ENCODE measurements at places on chromosomes 1 and 21.

DNA sequence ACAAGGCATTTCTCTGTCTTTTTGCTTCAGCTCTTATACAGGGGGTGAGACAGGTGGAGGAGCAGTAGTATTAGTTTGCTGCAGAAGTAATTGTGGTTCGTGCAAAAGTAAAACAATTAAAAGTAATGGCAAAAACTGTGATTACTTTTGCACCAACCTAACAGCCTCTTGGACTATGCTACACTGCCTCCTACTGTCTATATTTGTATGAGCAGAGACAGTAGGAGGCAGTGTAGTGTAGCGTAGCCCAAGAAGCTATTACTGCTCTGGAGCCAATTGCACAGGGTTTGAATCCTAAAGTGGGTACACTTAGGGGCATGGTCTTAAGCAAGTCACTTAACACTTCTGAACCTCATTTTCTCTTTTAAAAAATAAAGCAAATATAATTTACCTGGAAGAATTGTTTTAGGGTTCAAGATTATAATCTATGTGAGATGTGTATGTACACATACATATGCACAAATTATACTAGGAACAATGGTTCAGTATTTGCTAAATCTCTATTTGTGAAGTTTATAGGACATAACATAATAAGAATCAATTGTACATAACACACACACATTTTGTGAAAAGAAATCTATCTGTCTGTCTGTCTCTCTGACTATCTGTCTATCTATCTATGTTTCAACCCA lies 103.8 kb downstream of the BRINP3 start:
- no peak for DNase-seq

- no peak for DNase-seq
Observed at GRCh38 chr21:16519644-16520043, 789.9 kb downstream of the USP25 start.

- no peak for DNase-seq
Observed at GRCh38 chr1:224579526-224579925, 36.6 kb upstream of the CNIH3 start.

DNA sequence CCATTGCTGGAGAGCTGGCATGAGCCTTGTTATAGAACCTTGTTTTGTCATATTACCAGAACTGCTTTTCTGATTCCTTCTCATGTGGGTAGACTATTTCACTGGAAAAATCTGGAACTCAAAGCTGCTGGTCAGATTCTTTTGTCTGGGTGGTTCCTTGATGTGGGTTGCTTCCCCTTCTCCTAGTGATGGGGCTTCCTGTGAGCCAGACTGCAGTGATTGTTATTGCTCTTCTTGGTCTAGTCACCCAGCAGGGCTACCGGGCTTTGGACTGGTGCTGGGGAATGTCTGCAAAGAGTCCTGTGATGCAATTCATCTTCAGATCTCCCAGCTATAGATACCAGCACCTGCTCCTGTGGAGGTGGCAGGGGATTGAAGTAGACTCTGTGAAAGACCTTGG lies 59.4 kb downstream of the GPR137B start:
- no peak for DNase-seq

DNA sequence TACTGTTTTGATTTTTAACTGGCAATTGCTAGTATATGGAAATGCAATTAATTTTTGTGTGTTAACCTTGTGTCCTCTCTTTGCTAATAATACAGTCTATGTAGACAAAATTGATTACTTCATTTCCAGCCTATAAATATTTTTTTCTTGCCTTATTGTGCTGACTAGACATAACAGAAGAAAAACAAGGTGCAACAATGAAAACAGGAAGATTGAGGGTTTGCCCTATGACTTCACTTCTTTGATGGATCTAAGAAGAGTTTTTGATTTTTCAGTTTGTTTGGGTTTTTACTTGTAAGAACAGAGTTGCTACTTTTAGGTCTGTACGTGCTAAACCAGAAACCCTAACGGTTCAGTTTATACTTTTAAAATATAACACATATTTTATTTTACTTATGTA lies 8.5 kb upstream of the CNIH4 start:
- DNase-seq, result no peak

DNA sequence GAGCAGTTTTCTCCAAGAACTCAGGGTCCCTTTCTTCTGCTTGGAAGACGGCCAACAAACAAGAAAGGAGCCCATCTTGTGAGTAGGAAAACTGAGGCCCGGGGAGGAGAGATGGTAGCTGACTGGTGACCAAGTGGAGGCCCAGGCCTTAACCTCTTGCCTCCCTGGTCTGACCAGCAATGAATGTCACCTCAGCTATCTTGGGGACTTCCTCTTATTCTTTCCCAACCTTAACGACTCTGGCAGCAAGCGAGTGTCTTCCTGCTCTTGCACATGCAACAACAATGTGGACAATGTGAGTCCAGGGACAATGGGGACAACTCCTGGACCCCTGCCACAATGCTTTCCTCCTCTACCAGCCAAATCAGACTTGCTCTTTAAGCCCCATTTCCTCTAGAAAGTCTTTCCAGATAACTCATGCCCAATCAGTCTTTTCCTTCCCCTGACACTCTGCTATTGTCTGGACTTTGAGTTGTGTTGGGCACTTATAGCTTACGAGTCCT lies 12.6 kb downstream of the HSPG2 start:
- no peak for DNase-seq

GRCh38 chr21:36825658-36826057 lies 126.7 kb downstream of the SIM2 start:
- no peak for DNase-seq

DNA sequence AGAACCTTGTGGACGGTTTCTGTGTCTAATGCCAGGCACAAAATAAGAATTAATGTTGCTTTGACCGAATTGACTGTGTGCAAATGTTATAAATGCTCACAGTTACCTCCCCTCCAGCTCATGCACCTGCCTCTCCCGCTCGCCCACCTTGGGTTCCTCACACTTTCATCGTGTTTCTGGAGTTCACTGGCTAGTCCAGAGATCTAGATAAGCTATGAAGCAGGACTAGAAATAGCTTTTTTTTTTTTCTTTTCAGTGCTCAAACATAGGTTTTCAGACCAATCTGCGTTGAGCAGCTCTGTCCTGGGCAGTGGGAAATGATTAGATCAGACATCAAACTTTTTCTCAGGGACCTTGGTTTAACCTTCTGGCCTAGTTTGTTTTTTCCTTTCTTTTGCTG lies 11.1 kb downstream of the TENT5C start:
- DNase-seq, result no peak

DNA sequence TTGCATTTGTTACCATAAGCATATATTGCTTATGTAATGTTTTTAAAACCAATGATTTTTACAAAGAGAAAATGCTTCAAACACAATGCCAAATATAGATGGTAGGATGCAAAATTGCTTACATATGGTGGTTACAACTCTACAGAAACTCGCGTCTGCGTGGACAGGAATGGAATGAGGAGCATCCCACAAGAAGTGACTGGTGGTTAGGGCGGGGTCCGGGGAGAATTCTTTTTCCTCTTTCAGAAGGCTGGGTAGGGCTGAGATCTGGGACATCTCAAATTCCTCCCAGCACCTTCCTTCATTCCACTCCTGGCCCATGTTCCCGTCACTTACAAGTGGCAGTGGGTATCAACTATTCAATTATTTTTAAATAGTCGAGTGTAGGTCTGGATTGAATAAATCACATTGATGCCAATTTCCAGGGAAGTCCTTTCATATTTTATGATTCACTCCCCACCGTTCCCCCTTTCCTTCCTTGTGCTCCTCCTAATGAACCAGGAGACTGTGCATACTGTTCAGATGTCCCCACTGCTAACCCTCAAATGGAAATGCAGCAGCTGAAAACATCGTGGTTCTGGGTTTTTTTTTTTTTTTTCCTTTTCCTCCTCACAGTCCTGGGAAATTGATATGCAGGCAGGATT lies 174.5 kb upstream of the POU3F1 start:
- DNase-seq, result no peak

DNA sequence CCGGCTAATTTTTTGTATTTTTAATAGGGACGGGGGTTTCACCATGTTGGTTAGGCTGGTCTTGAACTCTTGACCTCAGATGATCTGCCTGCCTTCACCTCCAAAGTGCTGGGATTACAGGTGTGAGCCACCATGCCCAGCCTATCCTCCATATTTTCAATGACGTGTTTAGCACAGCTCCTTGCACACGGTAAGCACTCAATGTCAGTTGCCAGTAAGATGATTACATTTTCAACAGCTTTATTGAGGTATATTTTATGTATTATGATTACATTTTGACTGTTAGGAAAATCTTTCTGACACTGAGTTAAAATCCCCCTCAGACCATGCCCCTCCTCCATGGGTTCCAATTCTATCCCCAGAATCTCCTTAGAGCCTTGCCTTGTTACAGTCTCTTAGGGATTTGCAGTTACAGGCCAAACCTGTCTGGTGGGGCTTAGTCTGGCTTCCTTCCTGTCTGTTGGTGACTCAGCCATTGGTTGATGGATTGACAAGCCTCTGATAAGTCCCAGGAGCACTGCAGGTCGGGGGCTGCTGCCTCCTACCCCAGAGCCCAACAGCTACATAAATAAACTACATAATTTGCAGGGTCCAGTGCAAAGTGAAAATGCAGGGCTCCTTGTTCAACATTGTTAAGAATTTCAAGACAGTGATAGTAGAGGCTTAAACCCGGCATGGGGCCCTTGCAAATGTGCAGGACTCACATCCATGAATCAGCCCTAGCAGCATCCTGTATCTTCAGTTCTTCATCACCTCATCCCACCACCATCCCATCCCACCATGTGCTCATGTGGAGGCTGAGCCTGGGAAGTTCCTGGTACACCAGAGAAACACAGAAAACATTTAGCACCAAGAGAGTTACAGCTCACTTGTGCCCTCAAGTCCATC lies 23.4 kb downstream of the COA7 start:
- no peak for DNase-seq

DNA sequence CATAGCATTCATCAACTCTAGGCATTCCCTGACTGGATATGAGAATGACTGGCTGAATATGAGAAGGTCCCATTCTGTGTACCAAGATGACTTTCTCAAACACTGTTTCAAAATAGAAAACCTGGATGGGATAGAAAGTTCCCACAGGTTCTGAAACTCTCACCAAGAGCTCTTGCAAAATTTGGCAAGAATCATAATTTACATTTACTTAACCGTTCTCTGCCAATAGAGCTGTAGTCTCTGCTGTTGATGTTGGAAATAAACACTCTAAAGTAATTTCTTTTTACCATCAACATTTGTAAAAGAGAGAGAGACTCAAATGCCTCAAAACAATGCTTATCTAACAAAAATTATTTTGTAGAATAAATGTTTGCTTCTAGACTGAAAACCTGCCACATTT lies 221.1 kb downstream of the LMO4 start:
- no peak for DNase-seq

GRCh38 chr21:8991088-8991907 lies 1530.1 kb upstream of the TPTE start:
- no peak for DNase-seq

GRCh38 chr1:5577255-5578040 lies 414.8 kb downstream of the NPHP4 start:
- no peak for DNase-seq

- no peak for DNase-seq
Observed at GRCh38 chr1:178362747-178363146, 134.0 kb downstream of the CLEC20A start.

DNA sequence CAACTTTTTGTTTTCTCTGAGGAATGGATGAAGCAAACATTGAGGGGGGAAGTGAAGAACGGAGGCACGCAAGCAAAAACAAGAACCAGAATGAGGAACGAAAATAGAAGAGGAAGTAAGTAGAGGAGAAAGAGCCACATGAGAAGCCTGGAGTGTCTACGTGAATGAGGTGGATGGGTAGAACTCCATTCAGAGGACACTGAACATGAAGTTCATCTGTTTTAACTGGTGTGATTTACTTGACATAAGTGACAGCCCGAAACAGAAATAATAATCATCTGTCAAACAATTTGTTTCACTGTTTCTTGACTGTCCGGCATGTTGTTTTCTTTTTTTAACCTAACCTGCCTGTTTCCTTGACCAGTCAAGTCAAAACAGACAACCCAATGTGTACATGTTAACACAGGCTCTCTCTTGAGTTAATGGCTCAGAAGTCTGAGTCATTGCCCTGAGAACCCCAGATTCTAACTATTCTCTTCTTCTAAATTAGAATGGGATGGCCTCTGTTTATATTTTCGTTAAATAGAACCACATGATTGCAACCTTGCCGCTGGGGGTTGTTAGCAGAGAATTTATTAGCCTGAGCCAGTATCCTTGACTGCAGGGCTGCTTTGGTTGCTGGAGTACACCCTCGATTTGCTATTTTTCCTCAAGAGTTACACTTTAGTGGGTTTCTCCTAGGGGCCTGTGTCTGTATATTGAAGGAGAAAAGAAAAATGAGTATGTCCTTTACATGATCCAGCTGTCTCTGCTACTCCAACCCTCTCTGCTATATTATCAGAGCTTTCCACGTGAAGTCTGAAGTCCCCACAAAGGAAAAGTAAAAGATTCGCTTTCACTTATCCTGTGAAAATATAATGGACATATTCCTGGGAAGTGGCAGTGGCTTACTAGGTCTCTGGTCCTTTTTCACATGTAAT lies 151.7 kb downstream of the ZC3H11B start:
- no peak for DNase-seq

DNA sequence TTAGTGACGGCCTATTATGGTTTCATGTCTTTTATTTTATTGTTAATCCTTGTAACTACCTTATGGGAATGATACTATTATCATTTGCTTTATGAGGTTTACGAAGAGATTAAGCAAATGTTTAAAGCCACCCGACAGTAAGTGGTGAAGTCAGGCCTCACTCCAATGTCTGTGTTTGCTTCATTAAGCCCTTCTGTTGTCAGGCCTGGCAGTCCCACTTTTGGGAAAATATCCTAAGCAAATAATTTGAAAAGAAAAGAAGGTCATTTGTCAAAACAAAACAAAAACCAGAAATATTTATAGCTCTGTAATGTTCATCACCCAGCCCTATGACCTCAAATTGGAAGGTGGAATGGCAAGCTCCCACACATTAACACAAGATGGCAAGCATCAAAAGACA lies 40.7 kb upstream of the USP24 start:
- no peak for DNase-seq

- no peak for DNase-seq
Observed at GRCh38 chr1:181135815-181136737, 47.6 kb downstream of the IER5 start.

DNA sequence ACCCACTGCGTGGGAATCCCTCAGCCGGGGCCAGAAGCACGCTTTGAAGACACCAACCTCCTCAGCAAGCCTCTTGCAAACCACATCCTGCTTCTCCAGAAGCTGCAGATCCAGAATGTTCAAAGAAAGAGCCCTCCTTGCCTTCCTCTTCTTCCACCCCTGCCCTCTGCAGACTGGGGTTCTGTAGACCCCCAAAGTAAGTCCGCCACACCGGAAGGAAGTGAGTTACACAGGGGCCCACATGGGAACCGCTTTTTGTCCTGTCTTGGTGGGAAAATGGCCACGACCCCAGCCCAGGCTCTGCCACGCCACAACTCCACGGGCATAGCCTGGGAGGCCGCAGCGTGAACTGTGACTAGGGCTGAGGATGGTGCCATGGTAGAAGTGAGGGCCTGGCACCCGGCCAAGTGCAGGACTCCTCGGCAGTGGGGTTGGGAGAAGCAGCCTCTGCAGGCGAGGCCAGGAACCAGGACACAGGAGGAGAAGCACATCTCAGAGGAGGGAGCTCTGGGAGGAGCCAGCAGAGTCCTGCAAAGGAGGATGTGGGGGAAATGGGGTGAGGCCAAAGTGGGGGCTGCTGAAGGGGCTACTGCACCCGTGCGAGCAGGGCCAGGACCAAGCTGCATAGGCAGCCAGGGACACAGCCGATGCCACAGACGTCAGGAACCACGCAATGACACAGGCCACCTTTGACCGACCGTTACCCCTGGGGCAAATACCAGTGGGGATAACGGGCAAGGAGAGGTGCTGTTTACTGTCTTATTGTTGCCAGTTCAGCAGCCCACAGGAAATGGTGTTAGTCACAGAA lies 30.9 kb downstream of the PDE9A start:
- no peak for DNase-seq

Data from stimulated activated CD8-positive, alpha-beta memory T cell treated with anti-CD3 and anti-CD28 coated beads, Interleukin-4, amount 100 ng/mL, for 4 hours (primary cell).